ENCODE measurements at places on chromosomes 11 and 22.

DNA sequence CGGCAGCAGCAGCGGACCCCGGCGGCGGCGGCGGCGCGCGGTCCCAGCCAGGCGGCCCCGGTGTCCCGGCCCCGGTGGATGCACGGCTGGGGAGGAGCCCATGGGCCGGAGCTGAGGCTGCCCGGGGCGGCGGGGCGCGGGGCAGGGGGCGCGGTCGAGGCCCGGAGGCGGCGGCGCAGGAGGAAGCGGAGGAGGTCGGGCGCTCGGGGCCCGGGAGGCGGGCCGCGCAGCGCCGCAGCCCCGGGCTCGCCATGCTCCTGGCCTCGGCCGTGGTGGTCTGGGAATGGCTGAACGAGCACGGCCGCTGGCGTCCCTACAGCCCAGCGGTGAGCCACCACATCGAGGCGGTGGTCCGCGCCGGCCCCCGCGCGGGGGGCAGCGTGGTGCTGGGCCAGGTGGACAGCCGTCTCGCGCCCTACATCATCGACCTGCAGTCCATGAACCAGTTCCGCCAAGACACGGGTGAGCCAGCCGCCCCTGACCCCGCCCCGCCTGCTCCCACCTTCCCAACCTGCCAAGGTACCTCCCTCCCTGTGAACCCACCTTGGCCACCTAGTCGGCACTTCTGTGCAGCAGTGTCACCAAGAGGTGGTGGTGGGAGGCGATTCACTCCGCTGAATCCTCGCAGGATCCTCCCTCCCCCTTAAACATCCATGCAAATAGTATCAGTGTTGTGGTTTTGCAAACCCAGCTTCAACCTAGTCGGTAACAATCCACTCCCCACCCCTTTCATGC lies 580 bp downstream of the DTX4 start:
- DNase-seq, result no peak

- DNase-seq, result no peak
Measured at GRCh38 chr11:11148104-11148509, 204.9 kb downstream of the CSNK2A3 start.

DNA sequence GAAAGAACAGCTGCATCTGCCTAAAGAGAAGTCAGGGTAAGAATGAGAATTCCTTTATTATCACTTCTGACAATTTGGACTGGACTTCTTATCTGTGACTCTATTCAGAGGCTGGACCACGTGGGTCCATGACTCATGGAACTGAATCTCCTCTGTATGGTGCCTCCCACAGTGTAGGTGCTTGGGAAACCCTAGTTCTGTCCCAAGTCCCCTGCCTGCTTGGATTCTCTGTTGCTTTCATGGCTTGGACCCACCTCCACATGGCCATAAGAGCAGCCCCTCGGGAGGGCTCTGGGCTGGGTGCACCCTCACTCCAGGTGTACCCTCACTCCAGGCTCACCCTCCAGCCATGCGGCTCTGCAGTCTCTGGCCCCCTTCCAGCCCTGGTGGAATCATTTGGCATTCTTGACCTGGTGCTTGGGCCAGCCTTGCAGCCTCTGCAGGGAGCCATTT lies 153.4 kb downstream of the CACNA1I start:
- DNase-seq, result no peak

DNA sequence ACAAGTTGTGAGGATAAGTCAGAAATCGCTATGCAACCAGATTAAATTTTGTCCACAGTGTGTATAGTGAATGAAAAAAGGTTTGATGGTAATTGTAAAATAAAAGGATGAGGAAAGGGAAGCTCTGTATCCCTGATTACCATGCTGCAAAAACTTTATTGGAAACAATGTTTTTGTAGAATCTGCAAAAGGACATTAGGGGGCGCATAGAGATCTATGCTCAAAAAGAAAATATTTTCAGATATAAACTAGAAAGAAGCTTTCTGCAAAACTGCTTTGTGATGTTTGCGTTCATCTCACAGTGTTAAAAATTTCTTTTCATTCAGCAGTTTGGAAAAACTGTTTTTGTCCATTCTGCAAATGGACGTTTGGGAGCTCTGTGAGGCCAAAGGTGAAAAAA lies 390.5 kb downstream of the OR4C45 start:
- DNase-seq, result no peak

DNA sequence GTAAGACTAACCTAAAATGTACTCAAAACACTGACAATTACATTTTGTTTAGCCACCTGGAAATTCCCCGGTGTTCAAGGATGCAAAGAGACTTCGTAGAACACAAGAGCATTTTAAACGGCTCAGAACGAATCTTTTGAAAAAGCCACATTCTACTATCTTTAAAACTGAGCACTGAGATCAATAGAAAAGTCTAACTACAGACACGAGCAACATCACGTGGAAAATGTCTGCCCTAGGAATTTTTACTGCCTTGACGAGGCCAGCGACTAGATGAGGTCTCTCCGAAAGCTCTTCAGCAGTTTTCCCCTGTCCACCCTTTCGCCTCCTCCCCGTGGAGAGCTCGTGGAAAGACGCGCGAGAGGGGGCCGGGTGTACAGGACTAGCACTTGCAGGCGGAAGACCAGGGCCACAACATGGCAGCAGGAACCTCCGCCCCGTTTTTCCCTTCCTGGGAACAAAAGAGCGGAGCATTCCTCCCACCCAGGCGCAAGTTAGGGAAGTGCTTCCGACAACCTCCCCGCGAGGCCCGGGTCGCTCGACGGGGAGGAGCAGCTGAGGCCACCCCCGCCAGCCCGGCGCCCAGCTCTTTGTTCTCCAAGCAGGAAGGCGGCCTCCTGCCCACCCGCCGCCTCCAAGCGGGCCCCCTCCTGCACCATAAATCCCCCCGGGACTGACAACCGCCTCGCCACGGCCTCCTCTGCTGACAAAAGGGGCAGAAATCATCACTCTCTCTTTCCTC lies 1.1 kb downstream of the EIF4G2 start:
- peak; percentile 55 for DNase-seq

DNA sequence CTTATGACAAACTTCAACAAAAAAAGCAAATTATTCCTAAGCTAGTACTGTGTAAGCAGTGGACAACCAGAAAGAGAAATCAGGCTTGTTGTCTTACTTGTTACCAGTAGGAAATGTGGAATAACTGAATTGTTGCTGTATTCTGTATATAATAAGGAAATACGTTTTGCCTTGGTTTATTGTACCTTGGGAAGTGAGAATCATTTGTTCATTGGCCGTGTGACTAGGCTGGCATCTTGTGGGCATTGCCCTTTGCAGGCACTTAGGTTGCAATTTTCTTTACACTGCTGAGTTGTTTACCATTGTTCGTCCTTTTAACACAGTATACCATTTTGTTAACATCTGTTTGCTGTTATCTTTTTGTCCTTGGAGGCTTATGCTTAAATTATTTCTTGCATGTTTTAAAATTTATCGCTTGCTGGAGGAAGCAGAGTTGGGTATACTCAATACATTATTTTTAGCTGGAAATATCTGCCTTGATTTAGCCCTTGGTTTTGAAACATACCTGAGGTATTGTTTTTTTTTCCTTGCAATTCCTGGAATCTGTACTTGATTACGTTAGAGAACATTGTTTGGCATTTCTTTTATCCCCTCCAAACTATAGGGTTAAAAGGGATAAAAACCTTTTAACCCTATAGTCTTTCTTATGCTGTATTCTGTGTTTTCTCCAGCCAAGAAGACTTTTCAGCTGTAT lies 109.3 kb downstream of the DDX10 start:
- DNase-seq, result no peak

DNA sequence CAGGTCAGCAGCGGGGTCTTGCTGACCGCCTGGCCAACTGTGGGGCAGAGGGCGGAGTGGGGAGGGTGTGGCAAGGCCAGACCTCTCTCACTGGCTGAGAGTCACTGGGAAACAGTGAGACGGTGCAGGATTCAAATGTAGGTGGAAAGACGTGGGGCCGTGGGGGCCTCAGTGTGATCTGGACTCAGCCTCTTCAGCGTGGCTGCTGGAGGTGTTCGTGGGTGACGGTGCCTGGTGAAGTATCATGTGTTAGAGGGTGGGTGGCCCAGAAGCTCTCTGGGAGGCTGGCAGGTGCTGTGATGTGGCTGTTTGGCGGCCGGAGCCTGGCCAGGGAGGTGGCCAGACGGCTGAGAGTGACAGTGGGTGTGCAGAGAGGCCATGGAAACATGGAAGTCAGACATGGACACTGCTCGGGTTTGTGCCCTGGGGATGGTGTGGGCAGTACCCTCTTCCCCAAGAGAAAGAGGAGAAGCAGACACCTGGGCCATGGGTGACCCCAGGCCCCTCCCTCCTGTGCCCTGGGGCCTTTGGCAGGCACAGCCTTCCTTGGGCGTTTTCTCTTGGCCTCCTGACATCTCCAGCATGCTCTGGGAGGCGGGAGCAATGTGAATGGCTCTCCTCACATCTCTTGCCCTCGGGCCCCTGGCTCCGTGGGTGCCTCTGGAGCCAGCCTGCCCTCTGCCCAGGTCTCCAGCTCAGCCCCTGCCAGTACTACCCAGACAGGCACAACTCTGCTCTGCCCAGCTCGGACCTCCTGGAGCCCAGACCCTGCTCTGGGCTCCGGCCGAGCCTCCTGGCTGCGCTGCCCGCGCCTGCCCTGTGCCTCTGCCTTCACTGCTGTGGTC lies 10.1 kb upstream of the ACR start:
- no peak for DNase-seq

GRCh38 chr11:121265586-121265985 lies 27.0 kb upstream of the SC5D start:
- DNase-seq, result no peak

DNA sequence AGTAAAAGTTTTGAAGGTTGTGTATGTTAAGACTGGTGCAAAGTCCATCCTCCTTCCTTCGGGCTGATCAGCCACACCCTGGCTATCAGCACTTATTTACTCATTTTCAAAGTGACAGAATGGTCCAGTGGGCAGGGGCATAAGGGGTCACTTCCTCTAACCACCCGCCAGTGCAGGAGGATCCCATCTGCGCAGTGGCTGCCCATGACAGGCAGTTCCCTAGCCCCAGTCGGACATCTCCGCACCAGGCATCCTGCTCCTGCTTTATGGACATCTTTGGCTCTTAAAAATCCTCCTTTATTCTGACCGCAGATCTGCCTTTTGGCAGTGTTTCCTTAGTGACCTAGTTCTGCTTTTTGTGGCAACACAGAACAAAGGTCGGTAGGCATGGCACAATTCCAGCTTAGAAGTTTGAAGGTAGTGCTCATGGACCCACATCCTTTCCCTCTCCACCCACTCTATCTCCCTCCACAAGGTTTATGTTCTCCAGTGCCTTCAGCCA lies 55.9 kb downstream of the BMAL1 start:
- DNase-seq, result no peak

- no peak for DNase-seq
Measured at GRCh38 chr11:110793556-110793955, 81.3 kb upstream of the ARHGAP20 start.

GRCh38 chr11:106384429-106384828 lies 307.0 kb downstream of the AASDHPPT start:
- DNase-seq, result no peak

- no peak for DNase-seq
Measured at GRCh38 chr11:60858731-60859464, 3.1 kb upstream of the PTGDR2 start.

DNA sequence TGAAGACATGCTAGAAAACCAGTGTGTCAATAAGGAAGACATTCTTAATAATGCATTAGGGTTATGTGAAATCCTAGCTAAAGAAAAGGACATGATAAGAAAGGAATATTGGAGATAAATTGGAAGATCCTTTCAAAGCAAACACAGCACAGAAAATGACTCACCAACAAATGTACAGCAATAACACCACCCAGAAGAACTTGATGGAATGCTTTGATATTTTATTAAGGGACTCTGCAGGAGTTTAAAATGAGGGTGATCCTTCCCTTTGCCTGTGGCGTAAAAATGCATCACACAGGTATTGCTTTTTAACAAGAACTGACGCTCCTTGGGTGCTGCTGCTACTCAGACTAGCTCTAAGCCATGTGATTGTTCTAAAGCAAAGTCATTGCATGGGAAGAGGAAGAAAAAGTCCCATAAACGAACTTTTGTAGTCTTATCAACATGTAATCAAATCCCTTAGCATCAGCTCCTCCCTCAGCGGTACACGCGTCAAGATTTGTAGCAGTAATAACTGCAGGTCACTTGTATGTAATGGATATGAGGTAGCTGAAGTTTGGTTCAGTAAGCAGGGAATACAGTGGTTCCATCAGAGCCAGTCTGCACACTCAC lies 48.4 kb upstream of the EED start:
- no peak for DNase-seq

DNA sequence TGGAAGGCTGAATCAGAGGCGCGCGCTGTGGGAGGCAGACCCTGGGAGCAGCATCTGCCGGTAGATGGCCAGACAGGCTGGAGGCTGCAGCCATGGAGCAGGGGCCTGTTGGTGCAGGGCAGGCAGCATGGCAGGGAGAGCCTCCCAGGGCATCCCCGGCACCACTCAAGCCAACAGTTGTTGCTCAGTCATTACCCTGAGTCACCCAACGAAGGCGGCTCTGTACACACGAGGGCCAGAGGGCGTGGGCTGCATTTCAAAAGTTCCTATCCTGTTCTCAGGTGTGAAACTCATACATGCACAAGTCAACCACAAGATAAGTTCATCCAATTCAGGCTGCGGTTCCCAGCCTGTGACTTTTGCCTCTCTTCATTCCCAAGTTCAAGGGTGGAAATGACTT lies 2.6 kb downstream of the ANO1 start:
- no peak for DNase-seq

- DNase-seq, result no peak
Measured at GRCh38 chr11:93350835-93351234, 20.3 kb downstream of the DEUP1 start.

GRCh38 chr11:65034423-65034822 lies 6.6 kb upstream of the SAC3D1 start:
- no peak for DNase-seq

DNA sequence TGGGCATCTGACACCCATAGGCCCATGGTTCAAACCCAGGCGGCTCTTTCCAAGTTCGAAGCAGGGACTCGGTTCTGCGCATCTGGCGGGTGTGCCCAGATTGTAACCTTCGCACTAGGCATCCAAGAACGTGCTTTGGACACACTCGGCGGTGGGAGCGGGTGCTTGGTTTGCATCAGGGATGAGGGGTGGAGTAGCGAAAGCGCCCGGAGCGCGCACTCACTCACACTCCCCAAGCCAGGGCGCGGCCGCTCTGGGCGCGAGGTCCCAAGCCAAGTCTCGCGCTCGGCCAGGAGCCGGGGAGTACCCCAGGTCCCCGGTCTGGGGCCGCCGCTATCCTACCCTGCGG lies 243 bp upstream of the SYT9 start:
- no peak for DNase-seq

- no peak for DNase-seq
Measured at GRCh38 chr22:46582281-46582933, 37.8 kb upstream of the GRAMD4 start.

DNA sequence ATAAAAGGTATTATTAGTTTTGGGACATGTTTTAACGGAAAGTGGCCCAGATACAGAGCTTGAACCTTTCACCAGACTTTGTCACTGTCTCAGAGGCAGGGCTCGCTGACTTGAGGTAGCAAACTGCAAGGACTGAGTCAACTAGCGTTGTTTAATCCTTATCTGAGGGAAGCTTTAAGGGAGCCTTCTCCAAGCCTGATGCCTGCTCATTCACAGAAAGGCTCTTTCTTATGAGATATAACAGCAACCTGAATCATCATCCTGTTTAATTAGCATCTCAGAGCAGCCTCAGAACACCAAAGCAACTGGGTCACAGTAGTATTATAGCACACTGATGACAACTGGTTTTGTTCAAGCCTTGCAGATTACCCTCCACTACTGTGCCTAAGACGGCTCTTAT lies 54.2 kb upstream of the CYP2D6 start:
- DNase-seq, result no peak
